Metanephros (tissue), 2 donors: ENCODE measurements at places on chromosomes 3 and 15. TPM values are rescaled to one million over a fixed set of nuclear protein-coding genes. Genes with fewer than 3 reads are reported as not detected.

C3orf49 gene
- not detected for total RNA-seq

GPR176 gene
- total RNA-seq, result 14.4 TPM

ATP13A5 gene
- total RNA-seq, result not detected

C3orf20 gene
- 0.18 TPM for total RNA-seq

CASR gene
- 24.4 TPM for total RNA-seq

P2RY12 gene
- 2.5 TPM for total RNA-seq

STARD9 gene
- total RNA-seq, result 33.6 TPM
